ENCODE measurements at places on chromosomes 1 and 21.

GRCh38 chr1:3111348-3112021 is 42.5 kb downstream of the PRDM16 start:
- no peak for DNase-seq

GRCh38 chr1:166952002-166952746 is 23.2 kb downstream of the ILDR2 start:
- no peak for DNase-seq

DNA sequence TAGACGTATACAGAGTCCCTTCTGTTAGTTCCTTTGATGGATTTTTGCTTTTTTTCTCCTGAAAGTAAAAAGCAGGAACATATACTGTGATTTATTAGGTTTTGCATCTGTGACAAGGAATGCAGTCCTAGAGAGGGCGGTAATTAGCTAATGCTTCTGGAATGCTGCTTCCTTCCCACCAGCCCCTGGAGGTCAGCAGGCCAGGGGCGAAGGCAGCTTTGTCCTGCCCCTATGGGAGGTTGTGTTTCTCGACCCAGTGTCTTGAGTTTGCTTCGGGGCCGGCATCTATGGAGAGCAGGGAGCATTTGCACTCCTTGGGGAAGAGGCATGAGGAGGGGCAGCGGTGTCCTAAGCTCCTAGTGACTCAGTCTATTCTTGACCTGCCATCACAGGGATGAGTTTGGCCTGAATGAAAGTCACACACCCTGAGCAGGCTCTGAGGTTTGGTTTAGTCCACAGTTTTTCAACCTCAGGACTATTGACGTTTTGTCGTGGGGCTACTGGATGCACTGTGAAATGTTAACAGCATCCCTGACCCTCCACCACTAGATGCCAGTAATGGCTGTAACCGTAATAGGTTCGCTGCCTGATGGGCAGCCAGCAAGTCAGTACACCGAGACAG is 85.0 kb upstream of the KCNJ15 start:
- DNase-seq = peak; percentile 9

DNA sequence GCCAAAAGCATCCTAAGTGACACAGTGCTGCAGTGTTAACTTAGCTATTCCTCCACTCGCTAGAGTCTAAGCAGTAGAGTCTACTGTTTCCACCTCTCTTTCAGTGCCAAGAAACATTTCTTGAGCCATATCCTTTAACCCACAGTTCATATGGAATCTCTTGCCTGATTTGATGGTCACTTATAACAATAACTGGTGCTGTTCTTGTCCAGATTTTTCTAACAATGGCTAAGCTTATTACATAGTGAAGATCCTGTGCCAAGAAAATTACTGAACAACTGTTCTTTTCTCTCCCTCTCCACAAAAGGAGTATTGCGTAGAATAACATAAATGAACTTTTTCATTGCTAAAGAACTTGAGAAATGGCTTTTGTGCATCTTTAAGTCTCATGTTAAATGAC is 121.3 kb downstream of the CDC7 start:
- no peak for DNase-seq

GRCh38 chr1:160104486-160104885 is 6.1 kb upstream of the IGSF8 start:
- no peak for DNase-seq

GRCh38 chr1:6500544-6501278 is 9.2 kb upstream of the PLEKHG5 start:
- DNase-seq = no peak

- no peak for DNase-seq
Observed at GRCh38 chr21:32137931-32138330, 140.9 kb downstream of the MIS18A start.

GRCh38 chr1:147434921-147435320 is 106.4 kb upstream of the BCL9 start:
- DNase-seq = no peak

- no peak for DNase-seq
Observed at GRCh38 chr1:228270032-228270431, 62.2 kb downstream of the OBSCN start.

GRCh38 chr1:3026124-3026523 is 4.9 kb downstream of the ACTRT2 start:
- DNase-seq = no peak

DNA sequence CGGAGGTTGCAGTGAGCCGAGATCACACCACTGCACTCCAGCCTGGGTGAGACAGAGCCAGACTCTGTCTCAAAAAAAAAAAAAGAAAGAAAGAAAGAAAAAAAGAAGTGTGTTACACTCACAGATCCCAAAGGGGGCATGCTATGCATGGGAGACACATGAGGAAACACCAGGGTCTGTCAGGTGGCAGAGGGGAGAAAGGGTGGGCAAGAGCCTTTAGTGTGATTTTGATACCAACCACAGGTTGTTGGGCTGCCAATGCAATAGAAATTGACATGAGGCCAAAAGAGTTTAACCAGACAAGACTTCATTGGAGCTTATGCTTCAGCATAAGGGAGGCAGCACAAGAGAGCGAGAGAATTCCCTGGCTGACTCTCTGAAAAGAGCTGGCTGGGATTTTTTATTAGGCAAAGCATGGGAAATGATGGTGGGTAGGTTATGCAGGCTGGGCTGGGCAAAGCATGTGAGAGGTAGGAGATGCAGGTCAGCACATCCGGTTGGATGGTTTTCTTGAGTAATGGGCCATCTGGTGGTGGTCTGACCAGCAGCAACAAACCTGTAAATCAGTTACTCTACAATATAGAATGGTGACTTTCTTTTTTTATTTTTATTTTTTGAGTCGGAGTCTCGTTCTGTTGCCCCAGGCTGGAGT is 11.7 kb upstream of the EXTL1 start:
- no peak for DNase-seq

- no peak for DNase-seq
Observed at GRCh38 chr21:37407719-37408420, 41.3 kb downstream of the DYRK1A start.

DNA sequence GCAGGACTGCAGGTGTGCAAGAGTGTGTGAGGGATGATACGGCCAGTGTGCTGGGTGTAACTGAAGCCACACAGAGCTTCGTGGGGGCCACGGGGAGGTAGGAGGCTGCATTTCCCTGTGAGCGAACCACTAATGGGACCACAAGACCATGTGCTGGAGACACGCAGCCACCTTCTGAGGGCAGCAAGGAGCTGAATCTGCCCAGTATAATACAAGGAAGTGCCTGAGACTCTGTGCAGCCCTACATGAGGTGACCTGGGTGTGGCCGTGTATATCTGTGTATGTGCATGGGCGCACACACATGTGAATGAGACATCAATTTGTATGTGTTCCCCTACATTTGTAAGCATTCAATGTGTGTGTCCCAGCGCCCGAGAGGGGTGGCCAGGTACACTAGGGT is 50.8 kb downstream of the CHD5 start:
- DNase-seq = no peak
